Activated T-cell treated with anti-CD3 and anti-CD28 coated beads for 4 hours (primary cell): ENCODE measurements at places on chromosomes 13 and 19.

GRCh38 chr13:99354371-99354951 lies 47.3 kb upstream of the GPR183 start:
- no peak for DNase-seq

- DNase-seq, result peak; percentile 30
Observed at GRCh38 chr19:18865973-18866799, 29.8 kb downstream of the CERS1 start.

- no peak for DNase-seq
Observed at GRCh38 chr19:30373593-30373992, 1.4 kb downstream of the ZNF536 start.

DNA sequence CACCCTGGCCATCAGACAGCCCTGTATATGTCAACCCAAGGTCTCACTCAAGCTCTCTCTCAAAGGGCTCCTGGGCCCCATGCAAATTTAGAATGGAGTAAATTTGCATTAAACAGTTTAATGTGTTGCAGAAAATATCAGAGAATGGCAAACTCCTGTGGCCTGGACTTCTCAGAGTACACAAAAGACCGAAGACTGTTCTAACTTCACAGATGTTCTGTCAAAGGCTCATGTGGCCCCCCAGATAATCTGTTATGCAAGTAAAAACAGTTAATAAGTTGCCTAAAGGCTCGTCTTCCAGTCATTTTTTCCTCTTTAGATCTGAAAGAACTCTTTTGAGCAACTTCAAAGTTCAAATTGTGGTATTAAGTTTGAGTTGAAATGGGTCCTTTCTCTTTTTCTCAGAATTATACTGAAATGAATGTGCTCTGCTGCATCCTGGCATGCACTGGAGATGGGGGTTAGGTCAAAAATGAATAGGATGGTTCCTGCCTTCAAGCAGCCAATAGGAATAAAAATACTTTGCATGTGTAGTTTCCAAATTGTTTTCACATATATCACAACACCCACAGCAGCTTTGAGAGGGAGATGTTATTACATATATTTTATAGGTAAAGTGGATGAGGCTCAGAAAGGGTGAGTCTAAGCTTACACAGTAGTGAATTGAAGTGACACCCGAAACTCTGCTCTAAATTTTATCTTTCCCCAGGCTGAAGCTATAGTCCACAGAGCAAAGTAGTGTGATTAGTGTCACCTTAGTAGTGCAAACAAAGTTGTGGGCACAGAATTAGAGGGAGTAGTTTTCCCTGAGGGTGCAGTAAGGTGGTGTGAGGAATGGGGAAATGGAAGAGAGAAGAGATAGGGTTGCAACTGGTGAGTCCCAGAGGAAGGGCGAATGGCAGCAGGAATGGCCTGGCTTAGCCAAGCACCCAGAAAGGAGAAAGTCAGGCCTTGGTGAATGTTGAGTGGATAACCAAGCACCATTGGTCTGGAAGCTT lies 205.0 kb upstream of the RFC3 start:
- DNase-seq, result no peak

DNA sequence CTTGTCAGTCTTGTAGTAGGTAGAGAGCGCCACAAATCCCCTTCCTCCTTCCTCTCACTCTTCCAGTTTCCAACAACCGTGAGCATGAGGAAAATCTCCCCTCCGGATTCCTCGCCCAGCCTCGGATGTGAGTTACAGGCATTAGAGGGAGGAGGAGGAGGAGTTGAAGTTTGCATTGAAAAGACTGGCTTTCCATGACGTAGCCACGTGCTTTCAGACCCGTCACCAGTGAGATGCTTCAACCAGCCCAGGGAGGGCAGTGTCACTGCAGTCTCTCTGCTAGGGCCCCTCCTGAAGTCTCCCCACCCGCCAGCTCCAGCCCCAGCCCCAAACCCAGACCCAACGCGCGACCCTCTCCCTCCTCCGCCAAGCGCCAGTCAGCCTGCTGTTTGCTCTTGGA lies 442 bp upstream of the FGF14 start:
- peak; percentile 24 for DNase-seq
